ENCODE measurements at places on chromosomes 12 and 14.

- DNase-seq, result no peak
Observed at GRCh38 chr12:56257491-56258067, 605 bp downstream of the ANKRD52 start.

- no peak for DNase-seq
Observed at GRCh38 chr12:98408681-98409080, 106.7 kb upstream of the TMPO start.

GRCh38 chr12:6201213-6201608 is 1.0 kb downstream of the CD9 start:
- peak; percentile 57 for DNase-seq

DNA sequence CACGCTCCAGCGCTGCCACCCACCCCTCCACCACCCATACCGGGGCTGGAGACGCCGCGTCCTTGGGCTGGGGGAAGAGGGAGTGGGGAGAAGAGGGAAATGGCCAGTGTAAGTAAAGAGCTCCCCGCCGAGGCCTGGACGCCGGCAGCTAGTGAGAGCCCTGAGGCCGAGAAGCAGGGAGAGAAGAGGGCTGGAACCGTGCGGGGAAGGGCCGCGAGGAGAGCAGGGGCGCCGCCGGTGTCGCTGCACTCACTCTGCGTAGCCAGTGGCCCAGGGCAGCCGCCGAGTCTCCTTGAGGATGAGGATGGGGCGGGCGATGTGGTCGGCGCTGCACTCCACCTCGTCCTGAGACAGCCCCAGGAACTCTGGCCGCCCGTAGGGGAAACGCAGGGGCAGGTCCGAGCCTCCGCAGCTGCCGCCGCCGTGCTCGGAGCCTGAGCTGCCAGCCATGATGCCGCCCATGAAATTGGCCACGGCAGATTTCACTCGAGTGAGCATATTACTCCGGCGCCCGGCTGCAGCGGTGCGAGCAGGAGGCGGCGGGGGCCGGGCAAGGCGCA is 631 bp downstream of the PPM1H start:
- DNase-seq, result no peak
